Pulmonary artery endothelial cell (primary cell): ENCODE measurements at places on chromosomes 5 and 9.

- DNase-seq = no peak
Measured at GRCh38 chr5:92923885-92924284, 657.1 kb downstream of the NR2F1-AS1 start.

GRCh38 chr9:130234340-130235260 is 31.0 kb upstream of the HMCN2 start:
- no peak for DNase-seq

DNA sequence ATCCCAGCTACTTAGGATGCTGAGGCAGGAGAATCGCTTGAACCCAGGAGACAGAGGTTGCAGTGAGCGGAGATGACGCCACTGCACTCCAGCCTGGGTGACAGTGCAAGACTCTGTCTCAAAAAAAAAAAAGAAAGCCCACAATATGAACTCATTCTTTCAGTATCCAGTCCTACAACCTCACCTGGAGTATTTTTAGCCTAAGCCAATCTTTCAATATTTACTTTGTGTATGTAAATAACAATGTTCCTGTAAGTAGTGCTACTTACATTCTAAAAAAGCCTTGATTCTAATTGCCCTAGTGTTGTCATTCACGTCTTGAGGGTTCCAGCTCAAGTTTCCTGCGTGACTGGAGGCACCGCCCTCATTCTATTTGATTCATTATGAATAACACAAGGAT is 62.0 kb downstream of the BHMT start:
- DNase-seq = no peak

GRCh38 chr9:128393970-128394369 is 22.8 kb downstream of the URM1 start:
- DNase-seq = no peak

- DNase-seq = no peak
Measured at GRCh38 chr5:173591056-173591514, 25.4 kb downstream of the BOD1 start.

DNA sequence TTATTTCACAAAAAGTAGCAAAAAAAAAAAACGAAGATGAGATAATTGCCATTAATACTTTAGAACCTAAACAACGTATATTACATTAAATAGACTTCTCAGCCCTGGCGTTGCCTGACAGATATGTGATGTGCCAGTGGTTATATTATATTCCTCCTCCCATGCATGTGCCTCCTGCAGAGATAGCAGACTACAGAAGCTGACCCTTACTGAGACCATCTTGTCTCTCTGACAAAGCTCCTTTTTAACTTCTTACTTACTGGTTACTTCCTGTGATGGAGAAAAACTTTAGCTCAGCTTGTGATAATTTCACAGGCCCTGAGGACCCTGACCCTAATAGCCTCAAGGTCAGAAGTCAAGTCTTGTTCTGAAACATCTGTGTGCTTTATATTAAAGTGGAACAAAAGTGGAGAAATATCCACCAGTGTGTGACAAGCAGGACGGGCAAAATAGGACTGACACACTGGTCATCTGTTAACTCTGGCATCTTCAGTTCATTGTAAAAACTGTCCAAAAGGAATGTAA is 80.6 kb upstream of the POU5F2 start:
- no peak for DNase-seq

DNA sequence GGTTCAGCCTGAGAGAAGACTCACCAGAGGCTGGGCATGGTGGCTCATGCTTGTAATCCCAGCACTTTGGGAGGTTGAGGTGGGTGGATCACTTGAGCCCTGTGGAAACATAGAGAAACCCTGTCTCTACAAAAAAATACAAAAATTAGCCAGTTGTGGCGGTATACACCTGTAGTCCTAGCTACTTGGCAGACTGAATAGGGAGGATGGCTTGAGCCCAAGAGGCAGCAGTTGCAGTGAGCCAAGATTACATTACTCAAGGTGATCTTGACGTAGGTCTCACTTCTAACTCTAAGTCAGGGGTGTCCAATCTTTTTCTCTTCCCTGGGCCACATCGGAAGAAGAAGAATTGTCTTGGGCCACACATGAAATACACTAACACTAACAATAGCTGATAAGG is 16.2 kb upstream of the ATP6V1G1 start:
- DNase-seq = no peak

DNA sequence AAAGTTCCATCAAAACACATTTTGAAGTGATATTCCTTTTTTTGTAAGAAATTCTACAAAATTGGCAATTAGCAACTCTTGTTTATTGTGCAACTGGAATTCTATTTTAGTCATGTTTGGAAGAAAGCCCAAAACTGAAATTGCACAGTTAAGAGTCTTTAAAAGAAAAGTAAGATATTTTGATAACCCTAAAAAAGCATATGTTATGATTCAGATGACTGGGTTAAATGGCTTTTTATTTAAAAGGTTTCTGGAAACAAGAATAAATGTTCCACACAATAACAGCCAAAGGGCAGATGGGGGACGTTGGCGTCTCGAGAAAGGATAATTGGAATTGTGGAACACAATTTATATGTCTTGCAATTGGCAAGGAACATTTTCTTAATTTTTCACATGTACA is 275.2 kb downstream of the CDH9 start:
- DNase-seq = no peak
